ENCODE measurements at places on chromosomes 2 and 18.

DNA sequence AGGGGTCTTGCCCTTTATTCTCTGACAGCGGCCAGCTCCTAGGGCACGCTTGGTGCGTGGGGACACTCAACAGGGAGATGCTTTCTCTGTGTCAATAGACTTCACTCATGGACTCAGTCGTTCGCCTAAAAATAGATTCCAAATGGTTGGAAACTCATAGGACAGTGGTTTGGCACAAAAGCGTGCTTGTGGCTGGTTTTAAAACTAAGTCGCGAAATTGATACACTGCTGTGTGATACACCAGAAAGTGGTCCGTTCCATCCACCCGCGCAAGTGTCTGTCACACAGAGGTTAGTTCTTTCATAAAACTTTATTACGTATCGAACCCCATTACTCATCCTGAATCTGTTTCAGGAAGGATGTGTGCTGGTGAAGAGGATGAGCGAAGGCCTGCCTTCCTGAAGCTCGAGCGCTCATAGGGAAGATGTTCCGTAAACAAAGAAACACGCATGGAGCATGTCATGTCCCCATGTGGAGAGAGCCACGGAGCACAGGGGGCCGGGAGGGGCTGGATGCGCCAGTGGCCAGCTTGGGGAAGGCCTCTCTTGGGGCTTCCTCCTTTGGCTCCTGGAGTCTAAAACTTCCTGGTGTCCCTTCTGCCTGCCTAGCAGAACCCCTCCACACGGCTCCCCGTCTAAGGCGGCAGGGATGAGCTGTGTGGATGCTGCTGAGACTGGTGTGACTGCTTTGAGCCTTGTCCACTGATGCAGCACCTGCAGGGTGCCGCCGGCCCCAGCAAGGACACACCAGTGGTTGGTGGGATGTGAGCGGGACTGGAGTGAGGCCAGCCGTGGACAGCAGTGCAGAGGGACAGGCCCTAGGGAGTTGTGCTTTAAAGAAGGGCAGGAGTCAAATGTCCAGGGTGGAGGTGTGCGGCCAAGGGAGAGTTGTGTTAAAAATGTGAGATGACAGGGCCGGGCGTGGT lies 207.2 kb downstream of the GBX2 start:
- no peak for DNase-seq

- DNase-seq = no peak
Measured at GRCh38 chr18:35337286-35337685, 6.9 kb downstream of the ZNF24 start.

DNA sequence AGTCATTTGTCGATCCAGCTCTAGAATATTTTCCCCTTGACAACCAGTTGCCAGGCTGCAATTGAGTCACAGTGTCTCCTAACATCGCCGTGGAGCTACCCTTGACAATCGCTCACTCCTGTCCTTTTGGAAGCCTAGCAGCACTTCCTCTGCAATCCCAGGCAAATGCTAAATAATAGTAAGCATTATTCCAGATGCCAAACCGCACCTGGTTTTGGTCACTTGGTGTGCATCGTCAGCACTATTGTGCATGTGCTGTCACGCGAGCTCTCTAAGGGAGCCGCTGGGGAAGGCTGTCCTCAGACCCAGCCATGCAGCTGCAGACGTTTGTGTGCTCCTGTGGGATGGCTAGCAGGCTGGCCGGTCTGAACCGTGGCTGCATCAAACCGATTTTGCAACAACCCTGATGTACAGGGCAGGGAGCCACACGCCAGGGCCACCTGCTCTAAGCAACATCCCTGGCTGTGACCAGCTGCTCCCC lies 549.5 kb upstream of the ID2 start:
- no peak for DNase-seq

DNA sequence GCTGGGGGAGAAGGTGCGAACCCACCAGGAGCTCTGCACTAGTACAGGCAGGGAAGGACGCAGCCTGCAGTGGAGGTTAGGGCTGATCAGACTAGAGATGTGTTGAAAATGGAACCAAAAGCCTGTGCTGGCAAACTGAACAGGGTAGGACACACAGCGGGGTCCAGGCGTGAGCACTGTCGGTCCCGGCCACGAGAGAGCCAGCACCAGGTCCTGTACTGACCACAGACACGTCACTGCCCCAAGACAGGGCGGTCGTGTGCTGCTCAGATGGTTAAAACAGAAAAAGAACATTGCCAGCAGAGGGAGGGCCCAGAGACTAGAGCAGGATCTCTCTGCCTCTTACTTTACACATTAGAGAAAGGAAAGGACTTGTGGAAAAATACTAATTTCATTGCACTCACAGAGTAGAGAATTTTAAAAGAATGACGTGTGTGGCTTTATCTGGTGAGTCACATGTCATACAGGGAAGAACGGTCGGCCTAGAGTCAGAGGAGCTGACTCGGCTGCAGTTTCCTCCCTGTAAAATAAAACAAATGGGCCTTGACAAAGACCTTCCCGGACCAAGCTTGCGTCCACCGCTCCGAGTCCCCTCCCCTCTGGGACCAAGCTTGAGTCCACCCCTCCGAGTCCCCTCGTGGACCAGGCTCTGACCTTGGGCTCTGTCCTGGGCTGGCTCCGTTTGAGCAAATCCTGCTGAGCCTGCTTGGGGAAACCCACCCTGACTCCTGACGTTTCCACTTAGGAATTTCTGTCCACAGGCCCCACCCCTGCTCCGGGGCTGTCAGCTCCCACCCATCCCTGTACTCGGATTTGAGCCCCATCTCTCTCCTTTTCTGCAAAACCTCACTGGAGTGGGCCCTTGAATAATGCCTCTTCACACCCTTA lies 16.7 kb upstream of the ADI1 start:
- DNase-seq = peak; percentile 60

GRCh38 chr2:172726172-172726735 lies 9.4 kb upstream of the RAPGEF4 start:
- no peak for DNase-seq

DNA sequence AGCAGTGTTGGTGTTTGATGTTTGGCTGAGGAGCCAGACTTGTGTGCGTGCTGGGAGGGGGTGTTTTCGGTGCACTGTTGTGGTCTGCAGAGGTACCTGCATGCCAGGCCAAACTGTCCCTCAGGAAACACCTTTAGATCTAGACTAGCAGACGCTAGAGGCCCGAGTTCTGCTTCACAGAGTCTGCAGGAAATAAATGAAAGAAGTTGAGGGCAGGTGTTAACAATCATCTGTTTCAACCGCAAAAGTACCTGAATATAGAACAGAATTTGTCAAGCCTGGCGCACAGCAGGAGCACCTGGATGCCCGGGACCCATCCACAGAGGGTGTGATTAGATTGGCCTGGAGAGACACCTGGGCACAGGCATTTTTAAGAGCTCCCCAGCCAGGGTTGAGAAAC lies 40.5 kb upstream of the REL start:
- DNase-seq = no peak

DNA sequence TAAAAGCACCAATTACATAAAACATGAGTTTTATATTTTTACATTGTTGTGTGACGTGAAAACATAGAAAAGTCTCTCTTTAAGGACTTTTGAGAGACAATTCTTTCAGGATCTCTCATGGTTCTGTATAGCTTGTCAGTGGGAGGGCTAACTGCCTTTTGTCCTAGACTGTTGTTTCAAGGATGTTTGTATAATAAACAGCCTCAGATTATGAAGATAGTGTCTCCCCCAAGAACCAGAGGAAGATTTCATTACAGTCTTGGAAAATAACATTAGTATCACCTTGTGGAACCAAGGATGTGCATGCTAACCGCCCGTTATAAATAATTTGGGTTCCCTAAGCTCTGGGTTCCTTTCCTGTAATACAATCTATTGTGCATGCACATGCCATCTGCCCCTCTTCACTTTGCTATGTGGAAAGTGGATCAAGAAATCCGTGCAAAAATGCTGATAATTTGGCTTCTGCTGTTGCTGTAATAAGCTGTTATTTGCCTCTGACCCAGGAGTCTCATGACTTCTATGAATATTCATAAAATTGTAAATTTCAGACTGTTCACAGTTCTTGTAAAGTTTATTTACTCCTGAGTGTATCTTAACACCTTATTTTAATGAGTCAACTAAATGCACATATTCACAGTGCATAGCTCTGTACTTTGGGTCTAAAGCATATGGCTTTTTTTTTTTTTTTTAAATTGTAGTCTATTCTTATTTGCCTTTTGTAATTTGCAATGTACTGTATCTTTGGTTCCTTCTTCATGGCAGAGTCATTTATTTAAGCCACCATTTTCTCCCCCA lies 265.5 kb downstream of the PTH2R start:
- no peak for DNase-seq

DNA sequence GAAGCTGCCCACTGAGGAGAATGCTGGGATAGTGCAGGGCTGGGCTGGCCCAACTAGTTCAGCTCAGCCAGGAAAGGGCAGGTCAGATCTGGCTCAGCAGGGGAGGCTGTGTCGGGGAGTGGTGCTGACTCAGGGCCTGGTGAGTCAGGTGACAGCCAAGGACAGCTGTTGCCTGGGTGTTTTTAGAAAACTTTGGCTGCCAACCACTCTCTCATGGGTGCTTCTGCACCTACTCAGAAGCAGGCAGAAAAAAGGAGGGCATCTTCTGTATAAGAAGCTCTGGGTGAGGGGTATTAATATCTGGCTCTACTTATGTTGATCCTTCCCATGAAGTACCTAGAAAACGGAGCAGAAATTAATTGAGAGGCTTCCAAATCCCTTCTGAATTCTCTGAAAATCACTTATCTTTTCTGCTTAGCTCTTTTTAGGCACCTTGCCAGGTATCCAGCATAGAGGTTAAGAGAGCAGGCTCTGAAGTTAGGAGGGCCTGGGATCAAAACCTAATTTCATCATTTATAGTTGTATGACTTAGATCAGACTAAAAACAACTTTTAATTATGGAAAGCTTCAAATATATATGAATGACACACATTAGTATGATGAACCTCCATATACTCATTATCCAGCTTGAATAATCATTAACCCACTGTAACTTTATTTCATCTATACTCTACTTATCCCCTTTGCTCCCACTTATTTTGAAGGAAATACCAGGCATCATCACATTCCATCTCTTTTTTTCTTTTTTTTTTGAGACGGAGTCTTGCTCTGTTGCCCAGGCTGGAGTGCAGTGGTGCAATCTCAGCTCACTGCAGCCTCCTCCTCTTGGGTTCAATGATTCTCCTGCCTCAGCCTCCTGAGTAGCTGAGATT lies 15.5 kb upstream of the RAB10 start:
- DNase-seq = peak; percentile 76

DNA sequence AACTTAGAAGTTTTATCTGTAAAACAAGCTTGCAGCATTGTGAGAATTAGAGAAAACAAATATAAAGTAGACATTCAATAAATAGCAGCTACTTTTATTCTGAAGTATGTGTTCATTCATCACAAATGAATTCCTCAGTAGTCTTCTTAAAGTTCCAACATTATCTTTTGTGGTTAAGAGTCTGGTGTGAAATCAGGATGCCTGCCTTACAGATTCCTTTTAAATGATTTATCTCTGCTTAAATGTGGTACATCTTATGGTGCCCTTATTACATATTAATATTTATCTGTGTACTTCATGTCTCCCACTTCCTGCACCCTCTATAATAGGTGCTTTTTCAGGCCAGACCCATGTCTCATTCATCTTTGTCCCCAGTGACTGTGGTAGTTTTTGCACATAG lies 595.0 kb downstream of the STK39 start:
- peak; percentile 16 for DNase-seq
